ENCODE measurements at places on chromosomes 5 and 9.

DNA sequence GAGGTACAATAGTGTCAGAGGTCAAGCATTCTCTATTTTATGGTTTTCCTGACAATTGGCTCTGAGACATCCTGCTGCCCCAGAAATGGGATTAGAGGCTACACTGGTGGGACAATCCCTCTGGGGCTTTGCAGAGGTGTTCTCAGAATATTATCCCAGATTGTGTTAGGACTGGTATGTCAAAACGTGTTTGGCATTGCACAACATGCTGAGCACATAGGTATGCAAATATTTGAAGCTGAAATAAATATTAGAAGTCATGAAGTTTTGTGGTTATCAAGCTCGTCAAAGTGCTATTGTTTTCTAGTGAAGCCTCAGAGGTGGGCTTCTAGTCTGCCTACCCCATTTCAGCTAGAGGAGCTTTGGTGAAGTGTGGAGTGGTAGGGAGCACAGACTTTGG lies 304.4 kb downstream of the MAN2A1 start:
- DNase-seq = no peak

DNA sequence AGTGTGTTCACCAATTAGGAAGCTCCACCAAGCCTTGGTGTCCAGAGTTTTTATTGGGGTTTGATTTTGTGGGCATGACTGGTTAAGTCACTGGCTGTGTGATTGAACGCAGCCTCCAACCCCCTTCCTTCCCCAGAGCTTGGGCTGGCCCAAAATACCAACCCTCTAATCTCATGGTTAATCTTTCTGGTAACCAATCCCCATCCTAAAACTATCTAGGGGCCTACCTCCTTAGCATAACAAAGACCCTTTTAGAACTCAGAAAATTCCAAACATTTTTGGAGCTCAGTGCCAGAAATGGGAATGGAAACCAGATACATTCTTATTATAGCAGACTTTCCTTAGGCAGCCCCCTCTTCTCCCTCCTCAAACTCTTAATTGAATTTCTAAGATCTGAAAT lies 35.9 kb upstream of the HRH2 start:
- DNase-seq = no peak

DNA sequence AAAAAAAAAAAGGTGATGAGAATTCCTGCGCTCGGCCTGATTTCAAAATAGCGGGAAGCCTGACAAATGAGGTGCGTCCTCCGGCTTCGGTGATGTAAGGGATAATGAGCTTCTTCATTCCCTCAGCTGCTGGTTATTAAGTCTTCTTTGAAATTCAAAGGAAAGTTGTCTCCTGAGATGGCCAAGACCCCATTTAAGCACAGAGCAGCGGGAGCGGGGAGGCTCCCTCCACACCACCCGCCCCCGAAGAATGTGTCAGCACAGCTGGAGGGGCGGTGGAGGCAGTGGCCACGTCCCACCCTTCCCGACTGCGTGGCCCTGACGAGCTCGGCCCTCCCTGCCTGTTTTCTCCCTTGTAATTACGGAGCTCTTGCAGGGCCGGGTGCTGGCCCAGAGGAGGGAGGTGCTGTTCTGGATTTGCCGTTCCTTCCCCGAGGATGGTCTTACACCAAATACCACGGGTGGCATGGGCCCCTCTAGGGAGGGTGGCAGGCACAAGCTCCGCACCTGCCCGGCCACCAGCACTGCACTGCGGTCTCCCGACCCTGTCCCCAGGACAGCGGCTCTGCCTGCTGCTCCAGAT lies 31.0 kb downstream of the SLC9A3 start:
- DNase-seq = no peak

GRCh38 chr5:2695200-2695891 lies 56.1 kb downstream of the IRX2 start:
- DNase-seq = no peak

DNA sequence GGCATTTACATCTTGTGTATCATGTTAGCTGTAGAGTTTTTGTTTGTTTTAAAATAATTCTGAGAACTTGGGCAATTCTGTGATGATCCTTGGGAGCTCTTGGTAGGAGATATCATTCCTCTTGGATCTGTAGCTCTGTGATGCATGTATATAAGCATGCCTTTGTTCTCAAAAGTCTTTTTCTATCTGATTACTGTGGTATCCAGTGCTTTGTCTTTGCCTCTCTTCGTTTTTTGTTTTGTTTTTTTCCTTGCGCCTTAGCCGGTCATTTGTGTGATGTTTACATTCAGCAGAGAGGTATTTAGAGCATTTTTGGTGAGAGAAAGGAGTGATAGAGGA lies 110.0 kb downstream of the PAM start:
- DNase-seq = no peak

GRCh38 chr9:109411798-109412352 lies 86.2 kb downstream of the PTPN3 start:
- no peak for DNase-seq

- no peak for DNase-seq
Measured at GRCh38 chr5:82855893-82856550, 221.2 kb downstream of the TMEM167A start.

Data from stimulated activated CD8-positive, alpha-beta memory T cell treated with anti-CD3 and anti-CD28 coated beads, Interleukin-4, amount 100 ng/mL, for 1 hour (primary cell).